ENCODE measurements at places on chromosomes 16 and 17.
A peak's percentile ranks its signal among the peaks of the same experiment; 100 is the strongest.

DNA sequence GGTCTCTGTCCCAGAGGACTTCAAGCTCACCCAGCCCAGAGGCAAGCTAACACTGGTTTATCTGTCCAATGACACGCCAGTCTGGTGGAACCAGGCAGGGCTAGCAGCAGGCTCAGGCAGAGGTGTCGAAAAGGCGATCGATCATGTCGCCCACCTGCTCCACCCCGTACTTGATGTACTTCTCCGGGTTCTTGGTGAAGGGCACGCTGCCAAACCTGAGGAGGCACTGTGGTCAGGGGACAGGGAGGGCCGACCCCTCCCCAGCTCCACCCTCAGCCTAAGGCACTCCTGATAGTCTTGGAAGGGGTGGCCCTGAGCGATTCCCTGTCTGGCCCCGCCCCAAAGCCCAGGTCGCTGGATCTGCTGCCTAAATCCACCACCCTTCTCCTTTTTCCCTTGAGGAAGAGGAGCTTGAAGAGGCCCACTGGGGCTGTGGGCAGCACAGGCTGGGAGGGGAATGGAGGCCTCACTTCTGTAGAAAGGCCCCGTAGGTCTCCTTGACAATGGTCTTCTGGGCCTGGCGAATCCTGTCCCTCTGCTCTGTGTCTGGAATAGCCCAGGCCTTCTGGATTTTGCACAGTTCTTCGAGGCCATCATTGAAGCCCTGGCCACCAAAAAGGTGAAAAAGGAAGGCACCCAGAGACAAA is 4.7 kb downstream of the ZACN start:
- DNase-seq = peak; percentile 41

GRCh38 chr17:34883106-34884000 is 77.9 kb downstream of the CCT6B start:
- no peak for DNase-seq

- peak; percentile 96 for DNase-seq
These were observed 20.9 kb upstream of the CLEC18A start for GRCh38 chr16:69930117-69930776.

GRCh38 chr17:30326809-30327208 is 7.0 kb downstream of the TMIGD1 start:
- no peak for DNase-seq

DNA sequence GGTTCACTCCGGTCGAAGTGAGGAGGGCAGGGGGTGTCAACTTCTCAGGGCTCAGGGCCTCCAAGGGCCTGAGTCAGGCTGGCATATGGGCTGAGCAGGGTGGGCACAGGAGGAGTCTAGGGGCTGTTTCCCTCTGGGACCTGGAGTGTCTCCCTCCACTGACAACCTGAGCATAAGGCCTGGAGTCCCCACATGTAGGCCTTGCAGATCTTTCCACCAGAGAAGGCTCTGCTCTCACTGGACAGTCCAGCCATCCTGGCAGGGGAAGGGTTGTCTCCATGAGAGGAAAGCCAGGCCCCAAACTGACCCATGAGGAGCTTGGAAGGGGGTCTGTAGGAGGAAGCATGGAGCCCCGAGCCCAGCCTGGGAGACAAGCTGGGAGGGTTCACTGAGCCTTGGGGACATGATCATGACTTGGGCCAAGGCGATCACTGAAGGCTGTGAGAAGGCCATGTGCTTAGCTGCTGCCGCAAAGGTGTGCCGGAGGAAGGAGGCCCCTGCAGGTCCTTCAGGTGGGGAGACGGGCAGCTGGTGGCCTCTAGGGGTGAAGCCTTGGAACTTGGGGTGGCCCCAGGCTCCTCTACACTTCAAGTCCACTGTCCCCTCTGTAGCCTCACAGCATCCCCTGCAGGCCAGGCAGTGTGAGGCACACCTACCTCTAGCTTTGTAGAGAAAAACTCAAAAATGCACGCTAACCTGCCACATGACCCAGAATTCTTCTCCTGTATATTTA is 9.9 kb downstream of the CMTM2 start:
- DNase-seq = peak; percentile 88

DNA sequence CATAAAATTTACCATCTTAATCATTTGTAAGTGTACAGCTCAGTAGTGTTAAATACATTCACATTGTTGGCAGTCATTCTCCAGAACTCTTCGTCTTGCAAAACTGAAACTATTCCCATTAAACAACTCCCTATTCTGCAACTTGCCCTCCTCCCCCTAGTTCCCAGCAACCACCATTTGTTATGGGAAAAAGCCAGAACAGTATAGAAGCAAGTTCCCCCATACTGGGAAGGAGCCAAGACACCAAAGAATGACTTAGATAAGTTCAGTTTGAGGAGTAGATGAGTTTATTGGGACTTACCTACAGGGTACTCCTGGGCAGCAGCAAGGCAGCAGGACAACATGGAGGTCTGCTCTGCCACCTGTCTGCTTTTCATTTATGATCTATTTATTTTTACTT is 39.3 kb upstream of the TEKT1 start:
- DNase-seq = no peak

DNA sequence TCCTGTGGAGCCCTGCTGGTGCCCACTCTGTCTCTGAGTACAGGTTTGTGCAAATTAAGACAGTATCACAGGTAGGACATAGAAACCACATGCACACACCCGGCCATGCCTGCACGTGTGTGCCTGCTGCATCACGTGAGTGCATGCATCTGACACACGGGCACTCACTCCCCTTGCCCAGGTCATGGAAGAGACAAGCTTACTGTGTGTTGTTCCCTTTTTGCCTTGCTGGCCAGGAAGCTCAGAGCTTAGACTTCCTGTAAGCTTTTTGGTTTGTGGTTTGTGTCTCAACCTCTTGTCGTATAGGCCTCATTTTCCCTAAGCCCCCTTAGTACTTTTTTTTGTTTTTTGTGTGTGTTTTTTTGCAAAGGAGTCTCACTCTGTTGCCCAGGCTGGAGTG is 25.0 kb downstream of the ZNF469 start:
- DNase-seq = no peak

- no peak for DNase-seq
These were observed 10.3 kb upstream of the CCL22 start for GRCh38 chr16:57348327-57348726.

- DNase-seq = no peak
These were observed 174.6 kb downstream of the AATF start for GRCh38 chr17:37123386-37123785.

DNA sequence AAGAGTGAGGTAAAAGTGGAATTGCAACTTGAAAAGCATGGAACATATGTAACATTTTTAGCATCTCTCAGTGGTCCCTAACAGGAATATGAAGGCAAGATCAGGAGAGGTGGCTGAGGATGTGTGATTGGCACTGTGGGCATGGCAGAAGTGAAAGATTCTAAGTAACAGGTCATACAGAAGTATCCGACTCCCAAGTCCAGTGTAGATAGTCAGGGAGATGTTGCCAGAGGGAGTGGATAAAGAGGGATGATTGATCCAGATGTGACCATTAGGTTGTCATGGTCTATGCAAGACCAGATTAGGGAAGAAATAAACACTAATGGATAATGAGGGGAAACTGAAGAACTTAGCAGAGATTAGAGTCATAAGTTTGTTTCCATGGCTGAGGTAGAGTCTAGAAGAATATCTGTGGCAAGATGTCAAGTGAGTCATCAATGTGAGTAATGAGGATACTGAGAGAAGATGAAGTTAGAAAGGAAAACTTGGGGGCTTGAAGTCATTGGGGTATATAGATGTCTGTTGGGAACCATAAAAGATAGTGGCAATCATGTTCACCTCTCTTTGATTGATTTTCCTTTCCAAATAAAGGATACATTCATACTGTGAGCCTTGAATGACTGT is 23.9 kb upstream of the CAPNS2 start:
- DNase-seq = no peak

GRCh38 chr16:74111456-74111982 is 185.1 kb upstream of the PSMD7 start:
- no peak for DNase-seq

- DNase-seq = peak; percentile 77
These were observed 6.0 kb upstream of the CDC42EP4 start for GRCh38 chr17:73317513-73318426.

DNA sequence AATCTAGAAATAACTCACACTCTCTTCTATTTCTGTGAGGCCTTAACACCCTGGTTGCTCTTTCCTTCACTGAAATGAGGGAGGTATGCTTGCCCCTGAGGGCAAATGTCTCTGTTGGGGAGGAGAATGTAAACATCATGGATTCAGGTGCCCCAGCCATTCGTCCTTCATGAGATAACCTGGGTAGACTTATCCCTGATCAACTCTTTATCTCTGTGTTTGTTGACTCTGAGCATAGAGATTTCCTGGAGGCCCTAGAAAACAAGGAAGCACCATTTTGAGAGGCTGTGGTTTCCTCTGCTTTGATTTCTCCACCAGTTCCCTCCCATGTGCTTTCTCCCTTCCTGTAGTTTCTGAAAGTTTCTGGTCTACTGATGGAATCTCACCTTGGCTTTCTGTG is 77.3 kb downstream of the PHKB start:
- no peak for DNase-seq

DNA sequence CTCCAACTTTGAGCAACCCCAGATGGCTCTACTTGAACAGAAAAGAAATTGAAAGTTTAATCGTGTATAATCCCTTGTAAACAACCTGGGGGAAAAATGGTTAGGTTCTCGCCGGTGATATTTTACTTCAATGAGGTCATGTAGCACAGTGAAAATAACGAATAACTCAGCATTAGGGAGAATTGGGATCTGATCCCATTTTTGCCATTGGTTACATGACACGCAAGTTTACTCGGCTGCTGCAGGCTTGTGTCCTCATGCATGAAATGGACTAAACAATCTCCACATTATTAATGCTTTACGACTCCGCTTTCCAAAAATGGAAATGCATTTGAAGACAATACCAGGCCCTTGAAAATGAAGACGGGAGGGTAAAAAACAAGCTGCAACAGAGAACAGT is 45.5 kb upstream of the LRRC37A3 start:
- no peak for DNase-seq

DNA sequence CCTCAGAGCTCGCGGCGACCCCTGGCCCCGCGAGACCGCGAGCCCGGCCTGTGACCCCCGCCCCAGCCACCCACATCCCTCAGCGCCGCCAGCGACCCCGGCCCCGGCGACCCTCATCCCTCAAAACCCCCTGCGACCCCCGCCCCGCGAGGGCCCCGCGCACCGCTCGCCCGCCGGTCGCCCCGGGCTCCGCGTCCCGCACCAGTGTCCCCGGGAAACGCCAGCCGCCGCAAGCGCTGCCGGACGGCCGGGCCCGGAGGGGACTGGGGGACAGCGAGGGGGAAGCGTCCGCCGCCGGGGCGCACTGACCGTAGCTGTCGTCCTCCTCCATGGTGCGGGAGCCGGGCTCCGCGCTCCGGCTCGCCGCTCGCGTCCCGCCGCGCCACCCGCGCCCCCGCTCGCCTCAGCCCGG is at the start of gene CYTH1:
CYTH1 (minus strand) TSS at position 381 of the 412 bp plus-strand sequence; CDS start at position 331, 50 bp downstream.
- DNase-seq = no peak

GRCh38 chr17:62024866-62025265 is 40.2 kb downstream of the MED13 start:
- no peak for DNase-seq

GRCh38 chr17:78019367-78019975 is 61.0 kb downstream of the TNRC6C start:
- no peak for DNase-seq

DNA sequence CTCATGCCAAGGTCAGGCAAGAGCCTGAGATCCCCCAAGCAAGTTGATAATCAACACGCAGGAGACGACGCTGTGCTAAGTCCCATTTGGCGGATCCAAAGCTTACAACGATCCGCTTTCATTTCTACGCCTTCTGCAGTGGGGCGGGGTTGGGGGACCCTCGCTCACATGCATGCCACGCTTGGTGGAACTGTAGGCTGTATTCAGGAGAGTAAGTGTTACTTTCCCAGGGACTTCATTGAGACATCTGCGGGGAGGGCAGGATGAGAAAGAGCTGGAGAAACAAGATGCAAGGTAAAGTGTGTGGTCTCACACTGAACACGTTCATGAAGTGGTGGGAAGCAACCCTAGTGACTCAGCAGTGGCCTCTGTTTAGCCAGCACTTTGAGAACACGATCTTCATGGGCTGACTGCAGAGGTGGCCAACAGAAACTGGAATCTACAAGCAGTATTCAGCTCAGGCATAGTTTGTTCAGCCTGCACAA is 100.5 kb downstream of the XYLT1 start:
- DNase-seq = no peak

DNA sequence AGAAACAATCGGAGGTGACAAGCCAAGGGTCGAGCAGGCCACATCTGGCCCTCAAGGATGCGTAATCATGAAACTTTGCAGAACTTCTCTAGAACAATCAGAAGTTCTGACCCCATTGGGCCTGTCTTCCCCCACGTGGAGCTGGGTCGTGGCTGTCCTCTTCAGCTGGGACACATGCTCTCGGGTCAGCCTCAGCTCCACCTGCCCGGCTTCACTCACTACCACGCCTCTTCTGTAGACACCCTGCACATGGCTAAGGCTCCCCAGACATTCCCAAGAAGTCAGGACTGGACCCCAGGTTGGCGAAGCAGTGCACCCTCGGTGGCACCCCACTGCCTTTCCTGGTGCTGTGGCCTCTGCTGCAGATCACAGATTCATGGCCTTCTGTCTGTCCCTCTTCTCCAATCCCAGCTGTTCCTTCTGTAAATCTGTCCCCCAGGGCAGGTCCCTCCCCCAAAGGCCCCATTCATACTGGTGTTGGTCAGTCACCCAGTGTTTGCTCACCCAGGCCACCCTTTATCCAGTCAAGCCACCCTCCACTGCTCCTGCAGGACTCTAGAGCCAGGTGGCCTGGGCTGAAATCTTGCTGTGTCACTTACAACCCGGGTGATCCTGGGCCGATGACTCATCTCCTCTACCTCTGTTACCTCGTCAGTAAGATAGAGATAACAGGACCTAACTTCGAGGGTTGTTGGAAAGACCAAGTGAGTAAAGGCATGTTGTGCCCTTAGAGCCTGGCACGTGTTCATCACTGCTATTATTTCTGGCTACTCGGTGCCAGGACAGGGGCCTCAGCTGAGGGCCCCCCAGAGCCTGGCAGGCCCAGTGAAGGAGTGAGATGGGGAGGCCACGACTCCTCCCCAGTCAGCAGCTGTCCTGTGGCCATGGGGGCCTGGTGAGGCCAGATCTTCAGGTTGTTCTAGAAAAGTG is 1.4 kb upstream of the SLC5A11 start:
- DNase-seq = peak; percentile 47

DNA sequence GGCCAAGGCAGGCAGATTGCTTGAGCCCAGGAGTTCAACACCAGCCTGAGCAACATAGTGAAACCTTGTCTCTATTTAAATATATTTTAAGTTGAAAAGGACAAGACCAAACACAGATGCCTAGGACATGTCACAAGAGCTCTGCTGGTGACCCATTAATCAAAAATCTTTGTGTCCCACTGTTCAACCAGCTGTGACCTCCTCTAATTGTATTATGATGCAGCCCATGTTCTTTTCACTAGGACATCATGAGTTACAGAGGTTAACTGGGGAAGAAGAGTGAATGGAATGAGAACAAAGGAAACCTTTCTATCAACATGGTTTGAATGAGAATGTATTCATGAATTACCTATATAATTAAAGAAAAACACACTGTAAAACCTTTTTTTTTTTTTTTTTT is 7.0 kb downstream of the EFTUD2 start:
- DNase-seq = no peak

Measured in osteoblast (primary cell).